Activated CD8-positive, alpha-beta memory T cell treated with anti-CD3 and anti-CD28 coated beads for 4 hours (primary cell): ENCODE measurements at places on chromosomes 6 and 20.

DNA sequence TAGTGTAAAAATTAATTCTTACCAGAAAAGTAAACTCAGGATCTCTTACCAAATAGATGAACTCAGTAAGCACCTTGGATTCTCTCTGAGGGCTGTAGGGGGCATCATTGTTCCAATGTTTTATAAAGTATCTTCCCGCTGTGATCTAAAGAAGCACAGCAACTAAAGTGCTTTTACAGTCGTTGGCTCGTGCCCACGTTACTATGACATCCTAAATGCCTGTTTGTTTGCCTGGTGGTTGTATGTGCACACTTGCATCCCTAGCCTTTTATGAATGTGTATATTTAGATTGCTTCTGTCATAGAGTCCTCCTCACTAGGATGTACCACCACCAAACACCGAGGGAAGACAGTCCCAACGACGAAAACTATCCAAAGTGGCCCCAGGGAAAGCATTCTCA lies 34.5 kb downstream of the SLX4IP start:
- no peak for DNase-seq

DNA sequence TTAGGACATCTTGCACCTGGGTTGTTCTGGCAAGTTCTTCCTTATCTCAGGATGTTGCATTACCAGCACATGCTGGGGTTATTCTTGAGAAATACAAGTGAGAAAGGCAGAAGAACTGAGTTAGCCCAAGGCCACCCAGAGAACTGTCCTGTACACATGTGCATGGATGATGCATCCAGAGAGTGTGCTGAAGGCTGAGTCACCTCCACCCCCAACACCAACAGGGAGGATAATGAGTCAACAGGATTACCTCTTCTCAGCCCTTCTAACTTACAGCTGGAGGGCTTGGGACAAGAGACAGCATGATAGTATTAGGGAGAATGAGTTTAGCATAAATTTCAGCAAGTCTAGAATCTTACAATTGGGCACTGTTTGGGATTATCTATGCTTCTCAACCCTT lies 8.5 kb downstream of the SCGN start:
- DNase-seq: no peak

DNA sequence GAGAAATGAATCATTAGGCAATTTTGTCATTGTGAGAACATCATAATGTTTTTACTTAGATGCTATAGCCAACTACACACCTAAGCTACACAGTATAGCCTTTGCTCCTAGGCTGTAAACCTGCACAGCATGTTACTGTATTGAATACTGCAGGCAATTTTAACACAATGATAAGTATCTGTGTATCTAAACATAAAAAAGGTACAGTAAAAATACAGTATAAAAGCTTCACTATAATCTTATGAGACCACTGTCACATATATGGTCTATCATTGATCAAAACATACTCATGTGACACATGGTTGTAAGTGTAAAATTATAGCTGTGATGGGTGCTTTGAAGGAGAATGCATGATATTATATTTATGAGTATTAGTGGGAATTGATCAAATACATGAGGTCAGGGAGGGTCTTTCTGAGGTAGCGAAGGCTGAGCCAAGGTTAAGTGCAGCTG lies 29.2 kb upstream of the CCN2 start:
- DNase-seq: no peak

GRCh38 chr6:113884011-113884410 lies 26.9 kb downstream of the MARCKS start:
- no peak for DNase-seq

- DNase-seq: no peak
These were observed 36.9 kb downstream of the E2F3 start for GRCh38 chr6:20438462-20439070.

DNA sequence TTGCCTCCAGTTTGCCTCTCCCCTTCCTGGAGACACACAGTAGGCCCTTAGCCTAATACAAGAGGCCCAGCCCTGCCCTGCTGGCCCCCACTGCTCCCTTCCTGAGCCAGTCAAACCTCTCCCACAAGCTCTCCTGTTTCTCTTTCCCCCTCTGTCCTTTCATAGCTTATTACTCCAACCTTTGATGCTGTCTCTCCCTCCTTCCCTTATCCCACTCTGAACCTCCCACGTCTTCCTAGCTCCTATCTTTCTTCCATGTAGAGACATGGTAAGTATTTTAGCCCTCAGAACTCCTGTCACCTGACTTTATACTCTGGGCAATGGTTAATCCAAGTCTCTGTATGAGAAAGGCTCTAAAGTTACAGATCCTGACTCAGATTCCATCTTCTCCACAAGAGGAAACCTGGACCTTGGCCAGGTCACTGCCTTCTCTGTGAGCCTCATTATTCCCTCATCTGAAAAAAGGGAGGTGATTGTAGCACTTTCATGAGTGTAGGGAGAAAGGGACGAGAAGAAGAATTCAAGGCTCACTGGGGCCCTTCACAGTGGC lies 6.7 kb downstream of the TGIF2 start:
- DNase-seq: no peak

GRCh38 chr20:16517946-16518783 lies 55.1 kb downstream of the KIF16B start:
- DNase-seq: no peak

DNA sequence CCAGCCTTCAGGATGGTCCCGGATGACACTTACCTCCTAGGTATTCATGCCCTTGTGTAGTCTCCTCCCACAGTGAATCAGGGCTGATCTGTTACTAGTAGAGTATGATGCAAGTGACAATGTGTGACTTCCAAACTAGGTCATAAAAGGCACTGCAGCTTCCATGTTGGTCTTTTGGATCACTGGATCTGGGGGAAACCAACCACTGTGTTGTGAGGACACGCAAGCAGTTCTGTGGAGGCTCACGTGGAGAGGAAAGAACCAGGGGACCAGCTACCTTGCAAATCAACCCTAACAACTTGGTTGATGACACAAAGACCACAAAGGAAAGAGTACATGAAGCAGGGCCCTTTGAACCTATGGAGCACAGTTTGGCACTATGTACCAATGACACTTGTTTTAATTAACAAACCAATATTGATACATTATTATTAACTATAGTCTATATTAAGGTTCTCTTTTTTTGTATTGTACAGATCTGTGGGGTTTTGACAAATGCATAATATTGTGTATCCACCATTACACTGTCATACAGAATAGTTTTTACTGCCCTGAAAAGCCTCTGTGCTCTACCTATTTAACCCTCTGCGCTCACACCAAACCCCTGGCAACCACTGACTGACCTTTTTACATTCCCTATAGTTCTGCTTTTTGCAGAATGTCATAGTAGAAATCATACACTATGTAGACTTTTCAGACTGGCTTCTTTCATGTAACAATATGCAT lies 16.3 kb upstream of the SDCBP2 start:
- DNase-seq: no peak

DNA sequence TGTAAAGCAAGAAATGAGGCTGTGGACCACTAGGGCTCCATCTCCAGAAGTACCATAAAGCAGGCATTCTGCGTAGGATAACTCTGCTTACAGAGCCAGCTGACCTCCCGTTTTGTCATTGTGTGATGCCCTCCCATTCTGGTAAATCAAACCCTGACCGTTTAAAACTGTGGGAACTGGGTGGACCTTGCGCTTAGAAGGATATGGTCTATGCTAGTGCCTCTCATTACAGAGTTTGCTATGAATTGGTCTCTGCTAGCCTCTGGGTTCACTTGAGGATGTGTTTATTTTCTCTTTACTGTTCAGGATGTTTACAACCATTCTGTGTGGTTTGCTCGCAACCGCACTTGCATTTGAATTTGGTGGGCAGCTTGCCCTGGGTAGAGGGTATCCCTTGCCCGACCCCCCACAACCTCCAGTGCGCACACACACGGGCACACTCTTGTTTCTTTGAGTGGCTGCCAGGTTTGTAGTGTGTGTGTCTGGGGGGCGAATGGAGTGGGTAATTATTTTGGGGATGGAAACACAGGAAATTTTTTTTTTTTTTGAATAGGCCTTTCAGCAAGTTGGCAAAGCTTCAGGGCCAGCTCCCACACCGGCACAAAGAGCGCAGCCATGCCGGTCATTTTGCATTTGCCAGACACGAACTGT lies 198.3 kb downstream of the JARID2 start:
- DNase-seq: no peak

DNA sequence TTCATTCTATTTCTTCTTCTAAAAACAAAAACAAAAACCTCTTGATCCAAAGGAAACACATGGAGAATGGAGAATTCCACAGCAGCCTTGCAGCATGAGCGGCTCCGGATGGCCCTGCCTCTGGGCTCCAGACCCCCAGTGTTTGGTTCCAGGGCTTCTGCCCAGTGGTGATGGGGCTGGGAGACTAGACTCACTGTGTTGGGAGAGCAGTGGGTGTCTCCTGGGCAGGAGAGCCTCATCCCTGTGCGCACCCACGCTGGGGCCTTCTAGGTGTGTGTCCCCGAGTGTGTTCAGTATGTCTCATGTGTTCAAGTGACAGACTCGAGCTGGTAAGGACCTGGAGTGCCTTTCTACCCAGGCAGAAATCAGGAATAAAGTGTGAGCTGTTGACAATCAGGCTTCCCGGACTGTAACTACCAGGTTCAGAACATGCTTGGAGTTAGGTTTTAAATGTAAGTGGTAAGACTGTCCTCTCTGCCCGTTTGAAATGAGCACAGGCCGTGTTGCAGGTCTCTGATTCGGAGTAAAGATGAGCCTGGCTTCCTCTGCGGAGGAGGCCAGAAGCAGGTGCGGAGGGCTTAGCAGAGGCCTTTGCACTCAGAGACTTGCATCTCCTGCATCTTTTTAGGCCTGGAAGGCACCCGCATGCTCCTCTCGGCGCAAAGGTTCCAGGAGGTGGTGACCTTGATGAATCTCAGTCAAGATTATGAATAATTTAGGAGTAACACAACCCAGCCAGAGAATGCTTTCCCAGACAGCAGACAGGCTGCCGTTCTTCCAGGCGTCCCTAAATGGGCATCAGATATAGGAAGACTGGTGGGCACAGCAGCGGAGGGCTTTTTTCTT lies 253.6 kb downstream of the CDH26 start:
- no peak for DNase-seq

GRCh38 chr6:122548281-122548680 lies 61.9 kb upstream of the PKIB start:
- DNase-seq: no peak

DNA sequence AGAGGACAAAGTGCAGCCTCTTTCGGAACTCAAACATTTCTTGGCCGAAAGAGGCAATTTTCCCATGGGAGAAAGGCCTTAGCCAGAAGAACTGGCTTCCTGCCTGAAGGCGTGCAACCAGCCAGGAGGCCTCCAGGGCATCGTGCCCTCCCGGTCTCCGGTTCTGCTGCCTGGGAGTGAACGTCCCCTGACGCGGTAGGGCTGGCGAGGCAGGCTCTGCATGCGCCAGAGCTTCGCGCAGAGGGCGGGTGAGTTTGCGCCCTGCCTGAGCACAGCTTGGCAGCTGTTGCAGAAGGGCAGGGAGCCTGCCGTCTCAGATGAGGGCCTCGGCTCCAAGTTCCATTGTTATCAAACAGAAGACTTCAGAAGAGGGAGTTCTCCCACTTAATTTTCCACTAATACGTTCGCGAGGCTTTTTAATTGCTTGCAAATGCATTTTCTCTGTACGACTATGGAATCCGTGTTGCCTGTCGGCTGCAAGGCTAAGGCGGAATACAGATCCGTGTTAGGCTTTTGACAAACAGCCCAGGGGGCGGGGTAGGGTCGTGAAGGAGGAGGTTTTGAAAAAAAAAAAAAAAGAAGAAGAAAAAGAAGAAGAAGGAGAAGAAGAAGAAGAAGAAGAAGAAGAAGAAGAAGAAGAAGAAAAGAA lies 5.5 kb upstream of the TFAP2D start:
- DNase-seq: no peak

DNA sequence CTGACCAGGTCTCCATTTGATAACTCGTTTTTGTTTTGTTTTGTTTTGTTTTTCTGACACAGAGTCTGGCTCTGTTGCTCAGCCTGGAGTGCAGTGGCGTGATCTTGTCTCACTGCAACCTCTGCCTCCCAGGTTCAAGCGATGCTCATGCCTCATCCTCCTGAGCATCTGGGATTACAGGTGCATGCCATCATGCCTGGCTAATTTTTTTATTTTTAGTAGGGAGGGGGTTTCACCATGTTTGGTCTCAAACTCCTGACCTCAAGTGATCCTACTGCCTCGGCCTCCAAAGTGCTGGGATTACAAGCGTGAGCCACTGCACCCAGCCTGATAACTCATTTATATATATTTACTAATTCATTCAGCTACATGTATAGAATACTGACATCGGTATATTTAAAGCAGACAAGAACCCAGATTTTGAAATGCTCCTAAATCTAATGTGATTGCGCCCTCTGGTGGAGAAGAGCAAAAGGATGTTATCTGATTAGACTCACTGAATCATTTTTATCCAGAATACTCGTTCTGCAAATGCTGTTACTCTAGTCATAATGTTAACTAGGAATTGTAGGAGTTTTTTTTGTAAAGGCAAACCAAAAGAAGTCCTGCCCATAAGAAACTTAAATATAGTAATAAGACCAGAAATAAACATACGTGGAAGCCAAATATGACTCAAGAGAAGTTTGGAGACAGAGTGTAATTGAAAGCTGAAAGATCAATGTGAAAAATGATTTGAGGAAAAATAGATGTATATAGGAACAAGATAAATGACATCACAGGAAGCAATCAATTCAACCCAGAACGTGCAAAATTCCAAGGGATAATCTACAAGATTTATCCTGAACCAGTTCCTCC lies 5.3 kb upstream of the COL12A1 start:
- no peak for DNase-seq

DNA sequence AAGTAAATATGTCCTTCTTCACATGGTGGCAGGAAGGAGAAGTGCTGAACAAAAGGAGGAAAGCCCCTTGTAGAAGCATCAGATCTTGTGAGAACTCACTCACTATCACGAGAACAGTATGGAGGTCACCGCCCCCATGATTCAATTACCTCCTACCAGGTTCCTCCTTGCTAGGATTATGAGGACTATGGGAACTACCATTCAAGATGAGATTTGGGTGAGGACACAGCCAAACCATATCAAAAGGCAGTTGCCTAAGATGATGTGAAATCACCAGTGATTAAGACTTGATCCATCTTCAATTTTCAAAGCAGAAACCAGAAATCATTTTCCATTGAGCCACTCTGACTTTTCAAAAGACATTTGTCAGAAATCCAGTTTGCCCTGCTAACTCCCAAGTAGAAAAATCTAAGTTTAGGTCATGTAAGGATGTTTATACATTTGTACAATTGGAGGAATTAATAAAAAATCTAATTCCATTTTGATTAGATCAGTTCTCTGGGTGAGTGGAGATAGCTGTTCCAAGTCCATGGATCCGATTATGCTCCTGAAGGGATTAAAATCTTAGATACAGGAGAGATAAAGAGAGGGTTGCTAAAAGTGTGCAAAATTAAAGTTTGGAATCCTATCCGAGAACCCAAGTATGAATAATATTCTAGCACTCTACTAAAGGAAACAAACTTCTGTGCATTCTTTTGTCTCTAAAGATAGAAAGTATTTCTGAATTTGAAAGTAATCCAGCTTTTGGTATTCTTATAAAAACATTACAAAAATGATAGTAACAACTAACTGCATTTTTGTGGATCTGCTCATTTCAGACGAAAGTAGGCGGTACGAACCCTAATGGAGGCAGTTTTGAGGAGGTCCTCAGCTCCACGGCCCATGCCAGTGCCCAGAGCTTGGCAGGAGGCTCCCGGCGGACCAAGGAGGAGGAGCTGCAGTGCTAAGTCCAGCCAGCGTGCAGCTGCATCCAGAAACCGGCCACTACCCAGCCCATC lies 39.5 kb downstream of the HDDC2 start:
- no peak for DNase-seq
